ENCODE measurements at places on chromosomes 1 and 21.

- DNase-seq = no peak
These were observed 38.1 kb upstream of the A3GALT2 start for GRCh38 chr1:33358795-33359503.

- DNase-seq = no peak
These were observed 60.3 kb downstream of the TBX19 start for GRCh38 chr1:168340781-168341482.

- peak; percentile 40 for DNase-seq
These were observed 475.4 kb upstream of the NR5A2 start for GRCh38 chr1:199551967-199552565.

DNA sequence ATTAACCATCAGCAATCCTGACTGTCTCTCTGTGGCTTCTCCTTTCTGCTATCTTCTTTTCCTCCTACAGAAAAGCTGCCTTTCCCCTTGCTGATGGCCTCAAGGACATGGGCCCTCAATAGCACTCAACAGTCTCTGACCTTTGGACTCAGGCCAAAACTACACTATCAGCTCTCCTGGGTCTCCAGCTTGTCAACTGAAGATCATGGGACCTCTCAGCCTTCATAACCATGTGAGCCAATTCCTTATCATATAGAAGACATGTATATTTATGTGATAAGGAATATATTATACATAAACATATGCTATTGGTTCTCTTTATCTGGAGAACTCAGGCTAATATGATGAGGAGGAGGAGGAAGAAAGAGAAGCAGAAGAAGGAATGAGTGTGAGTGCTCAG lies 91.8 kb upstream of the GJB5 start:
- DNase-seq = no peak

- no peak for DNase-seq
These were observed 20.3 kb upstream of the CSF1 start for GRCh38 chr1:109890115-109890953.

All from GDM1 (cell line).